ENCODE measurements at places on chromosomes 7 and 10. TPM values are rescaled to one million over a fixed set of nuclear protein-coding genes. Genes with fewer than 3 reads are reported as not detected.

PRSS37 gene
- total RNA-seq = not detected

PAPSS2 gene
- 12.2 TPM for total RNA-seq

PRLHR gene
- 0.43 TPM for total RNA-seq

LRRD1 gene
- not detected for total RNA-seq

AASS gene
- 106 TPM for total RNA-seq

TMUB1 gene
- 42.9 TPM for total RNA-seq

GPR15LG gene
- not detected for total RNA-seq

ELOVL3 gene
- total RNA-seq = not detected

GRID2IP gene
- 0.37 TPM for total RNA-seq

ANLN gene
- total RNA-seq = 25.2 TPM

PRXL2A gene
- total RNA-seq = 14.0 TPM

HOXA13 gene
- 29.0 TPM for total RNA-seq

NANOS1 gene
- 16.1 TPM for total RNA-seq

DNA sequence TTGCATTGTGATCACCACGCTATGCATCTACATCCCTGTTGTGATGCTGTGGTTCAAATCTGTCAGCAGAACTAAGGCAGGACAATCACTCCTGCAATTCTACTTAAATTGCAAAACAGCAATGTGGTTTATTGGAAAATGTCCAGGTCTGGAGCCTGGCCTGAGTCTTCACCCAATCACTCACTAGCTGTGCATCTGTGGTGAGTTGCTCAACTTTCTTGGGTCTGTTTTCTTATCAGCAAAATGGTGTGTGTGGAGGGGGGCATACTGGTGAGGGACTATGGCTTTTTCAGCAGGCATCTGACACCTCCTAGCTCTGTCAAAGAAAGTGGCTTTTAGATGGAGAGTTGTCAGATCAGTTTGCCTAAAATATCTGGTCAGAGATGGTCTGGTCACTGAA, 108.3 kb upstream of the FEZF1 start:
- peak; percentile 17 for DNase-seq
- no peaks in the 10 kb centered on the region for H3K4me1 ChIP-seq
- H3K4me3 ChIP-seq = no peak overlapping the region
- no peak overlapping the region for H3K27ac ChIP-seq

GRCh38 chr7:85070967-85071628, 115.8 kb downstream of the SEMA3D start:
- DNase-seq = no peak
- H3K4me3 ChIP-seq = no peak overlapping the region

- no peaks in the 10 kb centered on the region for H3K27me3 ChIP-seq
- H3K4me1 ChIP-seq = no peaks in the 10 kb centered on the region
- no peak overlapping the region for H3K27ac ChIP-seq
- no peaks in the 10 kb centered on the region for H3K36me3 ChIP-seq
- no peak for DNase-seq
Measured at GRCh38 chr10:71667387-71667752, 52.2 kb downstream of the C10orf105 start.

DNA sequence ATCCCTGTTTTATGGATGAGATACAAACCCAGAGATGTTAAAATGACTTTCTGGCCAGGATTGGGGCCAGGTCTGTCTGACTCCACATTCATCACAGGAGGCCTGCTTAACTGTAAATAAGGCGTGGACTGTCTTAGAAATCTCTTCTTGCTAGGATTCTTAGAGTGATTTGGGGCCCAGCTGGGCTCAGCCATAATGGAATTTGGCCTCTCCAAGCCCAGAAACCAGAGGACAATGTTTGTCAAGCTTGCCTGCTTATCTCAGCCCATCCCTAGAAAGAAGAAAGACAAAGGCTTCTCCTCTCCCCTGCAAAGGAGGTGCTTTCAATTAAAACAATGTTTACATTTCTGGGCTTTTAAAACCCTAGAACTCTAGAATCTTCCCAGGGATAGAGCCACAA, 2.9 kb downstream of the HABP2 start:
- peaks cover 19% of the 10 kb centered on the region for H3K4me1 ChIP-seq
- H3K36me3 ChIP-seq = no peaks in the 10 kb centered on the region
- no peak overlapping the region for H3K4me3 ChIP-seq
- DNase-seq = no peak
- no peaks in the 10 kb centered on the region for H3K27me3 ChIP-seq

GRCh38 chr7:115274-115911, 77.0 kb upstream of the FAM20C start:
- DNase-seq = no peak
- peak overlapping the region; percentile 71 for H3K27ac ChIP-seq
- H3K4me1 ChIP-seq = peaks cover 37% of the 10 kb centered on the region
- H3K27me3 ChIP-seq = no peaks in the 10 kb centered on the region
- H3K36me3 ChIP-seq = no peaks in the 10 kb centered on the region

GRCh38 chr10:92142949-92143348, 147.9 kb downstream of the CPEB3 start:
- DNase-seq = no peak
- peaks cover 3% of the 10 kb centered on the region for H3K36me3 ChIP-seq
- H3K4me1 ChIP-seq = peaks cover 34% of the 10 kb centered on the region

DNA sequence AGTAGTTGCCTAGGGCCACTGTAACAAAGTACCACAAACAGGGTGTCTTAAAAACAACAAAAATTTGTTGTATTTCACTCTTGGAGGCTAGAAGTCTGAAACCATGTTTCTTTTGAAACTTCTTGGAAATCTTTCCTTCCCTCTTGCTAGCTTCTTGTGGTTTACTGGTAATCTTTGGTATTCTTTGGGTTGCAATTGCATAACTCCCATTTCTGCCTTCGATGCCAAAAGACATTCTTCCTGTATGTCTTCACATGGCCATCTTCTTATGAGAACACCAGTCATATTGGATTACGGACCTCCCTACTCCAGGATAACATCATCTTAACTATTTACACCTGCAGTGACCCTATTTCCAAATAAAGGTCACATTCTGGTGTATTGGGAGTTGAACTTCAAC, 357.4 kb downstream of the PPP1R3A start:
- no peaks in the 10 kb centered on the region for H3K36me3 ChIP-seq
- DNase-seq = no peak
- H3K27me3 ChIP-seq = no peaks in the 10 kb centered on the region
- no peak overlapping the region for H3K4me3 ChIP-seq
- H3K27ac ChIP-seq = no peak overlapping the region
- H3K4me1 ChIP-seq = no peaks in the 10 kb centered on the region

GRCh38 chr7:69934144-69934903, 336.0 kb downstream of the AUTS2 start:
- no peaks in the 10 kb centered on the region for H3K27me3 ChIP-seq
- no peak overlapping the region for H3K27ac ChIP-seq
- peaks cover 3% of the 10 kb centered on the region for H3K4me1 ChIP-seq
- no peaks in the 10 kb centered on the region for H3K36me3 ChIP-seq
- H3K4me3 ChIP-seq = no peak overlapping the region

GRCh38 chr10:65270969-65271368, 1654.9 kb upstream of the LRRTM3 start:
- no peak for DNase-seq
- no peaks in the 10 kb centered on the region for H3K36me3 ChIP-seq
- H3K27me3 ChIP-seq = no peaks in the 10 kb centered on the region
- no peak overlapping the region for H3K27ac ChIP-seq

GRCh38 chr10:37748170-37748569, 109.2 kb downstream of the ZNF248 start:
- H3K36me3 ChIP-seq = no peaks in the 10 kb centered on the region
- no peak overlapping the region for H3K4me3 ChIP-seq
- no peaks in the 10 kb centered on the region for H3K4me1 ChIP-seq
- H3K27ac ChIP-seq = no peak overlapping the region
- H3K27me3 ChIP-seq = no peaks in the 10 kb centered on the region

GRCh38 chr10:33381451-33382215, 47.2 kb upstream of the NRP1 start:
- H3K36me3 ChIP-seq = no peaks in the 10 kb centered on the region
- H3K27ac ChIP-seq = no peak overlapping the region
- no peaks in the 10 kb centered on the region for H3K27me3 ChIP-seq
- peaks cover 14% of the 10 kb centered on the region for H3K4me1 ChIP-seq
- no peak overlapping the region for H3K4me3 ChIP-seq

- H3K36me3 ChIP-seq = no peaks in the 10 kb centered on the region
- no peaks in the 10 kb centered on the region for H3K4me1 ChIP-seq
- DNase-seq = no peak
- H3K4me3 ChIP-seq = no peak overlapping the region
- H3K27me3 ChIP-seq = no peaks in the 10 kb centered on the region
- H3K27ac ChIP-seq = no peak overlapping the region
Measured at GRCh38 chr10:3976718-3977117, 191.7 kb upstream of the KLF6 start.

- peaks cover 8% of the 10 kb centered on the region for H3K36me3 ChIP-seq
- no peaks in the 10 kb centered on the region for H3K27me3 ChIP-seq
- DNase-seq = no peak
- no peak overlapping the region for H3K27ac ChIP-seq
- no peak overlapping the region for H3K4me3 ChIP-seq
- no peaks in the 10 kb centered on the region for H3K4me1 ChIP-seq
Measured at GRCh38 chr7:102170393-102170970, 116.2 kb upstream of the SH2B2 start.

GRCh38 chr10:82888809-82889455, 1013.9 kb downstream of the NRG3 start:
- H3K27ac ChIP-seq = no peak overlapping the region
- no peaks in the 10 kb centered on the region for H3K4me1 ChIP-seq
- DNase-seq = no peak

- H3K27me3 ChIP-seq = no peaks in the 10 kb centered on the region
- DNase-seq = no peak
- no peaks in the 10 kb centered on the region for H3K36me3 ChIP-seq
- H3K4me1 ChIP-seq = no peaks in the 10 kb centered on the region
- no peak overlapping the region for H3K27ac ChIP-seq
Measured at GRCh38 chr10:125466685-125467084, 216.3 kb downstream of the TEX36 start.

- H3K36me3 ChIP-seq = no peaks in the 10 kb centered on the region
- H3K27ac ChIP-seq = no peak overlapping the region
- no peaks in the 10 kb centered on the region for H3K27me3 ChIP-seq
- no peak for DNase-seq
Measured at GRCh38 chr7:106794276-106795083, 70.6 kb upstream of the PIK3CG start.

DNA sequence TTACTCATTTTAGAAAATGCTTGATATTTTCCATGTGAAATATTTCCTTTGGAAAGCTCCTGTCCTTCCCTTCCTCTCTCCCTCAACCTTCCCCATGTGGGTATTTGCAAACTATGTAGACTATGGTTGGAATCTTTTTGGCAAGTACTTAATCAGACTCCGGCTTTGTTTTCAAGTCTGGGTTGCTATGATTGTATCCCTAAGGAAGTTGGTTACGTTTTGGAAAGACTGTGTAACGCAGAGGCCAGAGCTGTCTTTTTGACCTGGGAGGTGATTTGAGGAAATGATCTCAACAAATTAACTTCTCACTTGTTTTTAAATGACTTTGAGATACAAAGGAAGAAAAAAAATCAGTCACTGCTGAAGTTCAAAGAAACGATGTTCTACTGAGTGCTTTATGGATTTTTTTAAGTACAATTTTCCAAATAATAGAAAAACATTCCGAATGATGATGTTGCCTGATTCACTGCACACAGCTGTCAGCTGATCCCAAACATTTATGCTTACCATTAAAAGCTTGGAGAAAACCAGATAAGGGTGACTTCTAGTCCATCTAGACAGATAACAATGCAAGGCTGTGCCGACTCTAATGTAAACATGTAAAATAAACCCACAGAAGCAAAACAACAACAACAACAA, 145.5 kb upstream of the CELF2 start:
- no peaks in the 10 kb centered on the region for H3K36me3 ChIP-seq
- H3K27me3 ChIP-seq = no peaks in the 10 kb centered on the region
- H3K4me1 ChIP-seq = peaks cover 21% of the 10 kb centered on the region
- peak overlapping the region; percentile 41 for H3K27ac ChIP-seq
- no peak overlapping the region for H3K4me3 ChIP-seq

GRCh38 chr7:106104721-106105260, 7.3 kb downstream of the SYPL1 start:
- H3K27me3 ChIP-seq = no peaks in the 10 kb centered on the region
- no peak overlapping the region for H3K4me3 ChIP-seq
- DNase-seq = no peak
- H3K4me1 ChIP-seq = peaks cover 91% of the 10 kb centered on the region
- no peak overlapping the region for H3K27ac ChIP-seq

GRCh38 chr10:102038410-102038809, 17.6 kb downstream of the ARMH3 start:
- no peak overlapping the region for H3K4me3 ChIP-seq
- peaks cover 65% of the 10 kb centered on the region for H3K36me3 ChIP-seq
- DNase-seq = no peak
- no peak overlapping the region for H3K27ac ChIP-seq
- no peaks in the 10 kb centered on the region for H3K4me1 ChIP-seq
- H3K27me3 ChIP-seq = no peaks in the 10 kb centered on the region

DNA sequence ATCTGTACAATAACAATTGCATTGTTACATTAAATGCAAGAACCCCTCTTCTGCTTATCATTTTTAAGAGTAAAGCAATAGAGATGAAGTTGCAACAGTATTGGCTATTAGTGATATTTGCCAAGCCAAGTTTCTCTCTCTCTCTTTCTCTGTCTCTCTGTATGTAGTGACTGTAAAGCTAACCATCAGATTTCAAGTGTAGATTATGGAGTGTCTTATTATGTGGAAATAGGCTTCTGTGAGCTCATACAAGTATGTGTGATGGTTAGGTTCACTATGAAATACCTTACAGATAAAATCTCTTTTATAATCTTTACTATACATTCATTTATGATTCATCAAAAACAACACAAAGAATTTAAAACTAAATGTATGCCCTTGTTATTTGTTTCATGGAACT, 28.6 kb upstream of the NRP1 start:
- no peak overlapping the region for H3K4me3 ChIP-seq
- no peaks in the 10 kb centered on the region for H3K4me1 ChIP-seq
- no peaks in the 10 kb centered on the region for H3K27me3 ChIP-seq
- no peak for DNase-seq

DNA sequence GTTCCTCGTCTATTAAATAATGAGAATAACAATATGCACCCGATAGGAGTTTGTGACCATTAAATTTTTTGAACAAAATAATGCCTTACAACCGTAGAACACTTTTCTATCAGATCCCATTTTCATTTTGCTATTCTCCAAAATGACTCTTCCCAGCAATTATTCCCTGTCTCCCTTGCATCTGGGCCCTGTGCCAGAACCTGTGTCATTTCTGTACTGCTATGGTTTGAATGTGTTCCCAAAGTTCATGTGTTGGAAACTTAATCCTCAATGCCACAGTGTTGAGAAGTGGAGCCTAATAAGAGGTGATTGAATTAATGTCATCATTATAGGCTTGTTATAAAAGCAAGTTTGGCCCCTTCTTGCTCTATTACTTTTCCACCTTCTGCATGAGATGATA, 33.2 kb upstream of the SMNDC1 start:
- no peaks in the 10 kb centered on the region for H3K4me1 ChIP-seq
- no peak for DNase-seq
- H3K36me3 ChIP-seq = no peaks in the 10 kb centered on the region
- no peak overlapping the region for H3K4me3 ChIP-seq
- no peak overlapping the region for H3K27ac ChIP-seq
- H3K27me3 ChIP-seq = no peaks in the 10 kb centered on the region

- H3K4me1 ChIP-seq = no peaks in the 10 kb centered on the region
- H3K27me3 ChIP-seq = no peaks in the 10 kb centered on the region
- no peaks in the 10 kb centered on the region for H3K36me3 ChIP-seq
- no peak overlapping the region for H3K27ac ChIP-seq
Measured at GRCh38 chr7:155280446-155281397, 17.0 kb upstream of the INSIG1 start.
